ENCODE measurements at places on chromosomes 12 and 14.
A peak's percentile ranks its signal among the peaks of the same experiment; 100 is the strongest.

- no peaks in the 10 kb centered on the region for H3K27me3 ChIP-seq
- no peak for DNase-seq
- H3K36me3 ChIP-seq, result no peaks in the 10 kb centered on the region
- no peak overlapping the region for H3K27ac ChIP-seq
These were observed 817.8 kb downstream of the GALC start for GRCh38 chr14:87175175-87175574.

- no peak overlapping the region for H3K4me3 ChIP-seq
- peaks cover 9% of the 10 kb centered on the region for H3K27me3 ChIP-seq
- H3K4me1 ChIP-seq, result no peaks in the 10 kb centered on the region
- H3K27ac ChIP-seq, result no peak overlapping the region
- DNase-seq, result peak; percentile 45
These were observed 11.2 kb downstream of the ESRRB start for GRCh38 chr14:76386944-76387782.

DNA sequence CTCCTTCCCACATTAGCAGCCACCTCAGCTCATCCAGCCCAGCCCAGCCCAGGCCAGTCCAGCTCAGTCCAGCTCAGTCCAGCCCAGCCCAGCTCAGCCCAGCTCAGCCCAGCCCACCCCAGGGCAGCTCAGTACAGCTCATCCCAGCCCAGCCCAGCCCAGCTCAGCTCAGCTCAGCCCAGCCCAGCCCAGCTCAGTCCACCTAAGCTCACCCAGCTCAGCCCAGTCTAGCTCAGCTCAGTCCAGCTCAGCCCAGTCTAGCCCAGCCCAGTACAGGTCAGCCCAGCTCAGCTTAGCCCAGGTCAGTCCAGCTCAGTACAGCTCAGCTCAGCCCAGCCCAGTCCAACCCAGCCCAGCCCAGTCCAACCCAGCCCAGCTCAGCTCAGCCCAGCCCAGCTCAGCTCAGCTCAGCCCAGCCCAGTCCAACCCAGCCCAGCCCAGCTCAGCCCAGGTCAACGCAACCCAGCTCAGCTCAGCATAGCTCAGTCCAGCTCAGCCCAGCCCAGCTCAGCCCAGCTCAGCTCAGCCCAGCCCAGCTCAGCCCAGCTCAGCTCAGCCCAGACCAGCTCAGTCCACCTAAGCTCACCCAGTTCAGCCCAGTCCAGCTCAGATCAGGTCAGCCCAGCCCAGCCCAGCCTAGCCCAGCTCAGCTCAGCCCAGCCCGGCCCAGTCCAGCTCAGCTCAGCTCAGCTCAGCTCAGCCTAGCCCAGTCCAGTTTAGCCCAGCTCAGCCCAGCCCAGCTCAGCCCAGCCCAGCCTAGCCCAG is 63.0 kb downstream of the TMEM121 start:
- no peak overlapping the region for H3K4me3 ChIP-seq
- no peaks in the 10 kb centered on the region for H3K36me3 ChIP-seq
- DNase-seq, result peak; percentile 23
- peaks cover 56% of the 10 kb centered on the region for H3K4me1 ChIP-seq
- no peaks in the 10 kb centered on the region for H3K27me3 ChIP-seq

GRCh38 chr14:74508844-74509428 is 15.4 kb downstream of the ISCA2 start:
- H3K27me3 ChIP-seq, result no peaks in the 10 kb centered on the region
- DNase-seq, result no peak
- H3K36me3 ChIP-seq, result no peaks in the 10 kb centered on the region
- H3K27ac ChIP-seq, result no peak overlapping the region

DNA sequence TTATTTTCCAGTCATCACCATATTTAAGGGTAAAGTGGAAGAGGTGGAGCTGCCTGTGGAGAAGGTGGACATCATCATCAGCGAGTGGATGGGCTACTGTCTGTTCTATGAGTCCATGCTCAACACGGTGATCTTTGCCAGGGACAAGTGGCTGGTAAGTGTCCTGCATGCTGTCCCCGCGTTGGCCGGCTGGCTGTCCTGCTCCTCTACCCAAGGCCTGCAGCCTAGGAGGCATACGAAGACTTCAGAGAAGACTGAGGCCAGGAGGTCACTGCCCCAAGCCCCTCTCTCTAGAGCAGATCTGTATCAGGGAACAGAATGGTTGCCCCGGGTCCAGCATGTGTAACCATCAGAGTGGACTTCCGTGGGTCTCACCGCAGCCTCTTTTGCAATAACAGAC is 77.7 kb downstream of the PRMT8 start:
- no peak for DNase-seq
- no peak overlapping the region for H3K27ac ChIP-seq
- no peaks in the 10 kb centered on the region for H3K27me3 ChIP-seq
- H3K4me1 ChIP-seq, result no peaks in the 10 kb centered on the region
- no peaks in the 10 kb centered on the region for H3K36me3 ChIP-seq

DNA sequence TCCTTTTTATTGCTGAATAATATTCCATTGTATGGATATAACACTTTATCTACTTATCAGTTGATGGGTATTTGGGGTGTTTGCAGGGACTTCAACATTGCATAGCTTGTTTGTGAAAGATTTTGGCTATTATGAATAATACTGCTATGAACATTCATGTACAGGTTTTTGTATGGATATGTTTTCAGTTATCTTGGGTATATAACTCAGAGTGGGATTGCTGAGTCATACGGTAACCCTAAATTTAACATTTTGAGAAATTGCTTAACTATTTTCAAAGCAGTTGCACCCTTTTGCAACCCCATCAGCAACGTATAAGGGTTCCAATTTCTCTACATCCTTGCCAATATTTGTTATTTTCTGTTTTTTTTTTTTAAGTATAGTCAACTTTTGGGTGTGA is 27.3 kb upstream of the HELB start:
- H3K27ac ChIP-seq, result no peak overlapping the region
- H3K4me1 ChIP-seq, result no peaks in the 10 kb centered on the region

DNA sequence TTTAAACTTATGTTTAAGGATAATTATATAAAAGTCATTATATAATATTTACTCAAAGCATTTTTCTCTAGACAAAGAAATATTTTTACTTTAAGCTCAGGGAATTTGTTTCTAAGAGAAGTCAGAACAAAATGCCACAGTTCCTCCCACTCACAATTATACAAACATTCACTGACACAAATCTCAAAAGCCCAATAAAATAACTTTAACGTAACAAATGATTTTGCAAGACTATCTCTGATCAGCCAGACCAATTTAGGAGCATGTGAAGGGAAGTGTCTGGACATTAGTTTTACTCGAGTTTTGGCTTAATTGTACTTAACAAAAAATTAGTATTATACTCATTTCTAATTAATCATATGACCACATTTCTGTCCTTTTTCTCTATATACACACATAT is 41.2 kb downstream of the COCH start:
- H3K4me1 ChIP-seq, result no peaks in the 10 kb centered on the region
- no peaks in the 10 kb centered on the region for H3K27me3 ChIP-seq
- H3K4me3 ChIP-seq, result no peak overlapping the region
- H3K27ac ChIP-seq, result no peak overlapping the region
- no peak for DNase-seq

DNA sequence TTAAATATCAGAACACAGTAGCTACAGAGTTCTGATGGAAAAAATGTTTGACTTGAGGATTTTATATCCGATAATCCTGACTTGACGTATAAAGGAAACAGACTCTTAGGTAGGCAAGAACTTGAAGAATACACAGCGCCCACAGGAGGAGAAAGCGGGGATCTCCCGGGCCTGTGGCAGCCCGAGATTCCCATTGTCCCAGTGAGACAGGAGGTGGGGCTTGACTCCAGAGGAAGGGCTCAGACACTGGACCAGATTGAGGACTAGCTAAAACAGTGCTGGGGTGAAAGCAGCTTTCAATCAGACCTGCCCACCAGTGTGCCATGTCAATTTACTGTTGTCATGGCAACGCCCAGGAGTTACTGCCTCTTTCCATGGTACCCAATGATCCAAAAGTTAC is 51.1 kb upstream of the C14orf180 start:
- no peak for DNase-seq
- no peaks in the 10 kb centered on the region for H3K27me3 ChIP-seq
- H3K4me1 ChIP-seq, result no peaks in the 10 kb centered on the region

DNA sequence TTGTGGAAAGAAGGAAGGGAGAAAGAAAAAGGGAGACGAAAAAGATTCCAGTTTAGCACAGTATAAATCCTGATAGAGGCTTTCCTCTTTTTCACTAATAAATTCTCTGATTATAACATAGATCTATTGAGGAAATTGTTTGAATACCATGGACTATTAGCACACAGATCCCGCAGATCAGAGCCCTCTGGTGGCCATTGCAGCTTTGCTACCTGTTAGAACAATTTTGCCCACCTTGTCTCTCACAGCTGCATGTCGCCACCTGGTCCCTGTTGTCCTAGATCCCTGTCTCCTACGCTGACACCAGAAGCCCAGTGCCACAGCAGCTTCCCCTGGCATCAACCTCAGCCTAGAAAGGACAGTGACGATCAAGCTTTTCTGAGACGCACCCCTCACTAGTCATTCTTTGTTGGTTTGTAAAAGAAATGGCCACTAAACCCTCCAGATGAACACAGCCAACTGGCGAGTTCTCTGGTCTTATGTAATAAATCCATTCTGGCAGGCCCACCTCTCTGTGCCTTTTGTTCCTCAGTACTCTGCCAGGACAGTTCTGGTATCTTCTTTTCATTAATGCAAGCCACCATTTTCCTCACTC is 9.9 kb downstream of the GPHB5 start:
- no peak overlapping the region for H3K27ac ChIP-seq
- DNase-seq, result peak; percentile 21
- no peaks in the 10 kb centered on the region for H3K4me1 ChIP-seq
- H3K36me3 ChIP-seq, result no peaks in the 10 kb centered on the region

DNA sequence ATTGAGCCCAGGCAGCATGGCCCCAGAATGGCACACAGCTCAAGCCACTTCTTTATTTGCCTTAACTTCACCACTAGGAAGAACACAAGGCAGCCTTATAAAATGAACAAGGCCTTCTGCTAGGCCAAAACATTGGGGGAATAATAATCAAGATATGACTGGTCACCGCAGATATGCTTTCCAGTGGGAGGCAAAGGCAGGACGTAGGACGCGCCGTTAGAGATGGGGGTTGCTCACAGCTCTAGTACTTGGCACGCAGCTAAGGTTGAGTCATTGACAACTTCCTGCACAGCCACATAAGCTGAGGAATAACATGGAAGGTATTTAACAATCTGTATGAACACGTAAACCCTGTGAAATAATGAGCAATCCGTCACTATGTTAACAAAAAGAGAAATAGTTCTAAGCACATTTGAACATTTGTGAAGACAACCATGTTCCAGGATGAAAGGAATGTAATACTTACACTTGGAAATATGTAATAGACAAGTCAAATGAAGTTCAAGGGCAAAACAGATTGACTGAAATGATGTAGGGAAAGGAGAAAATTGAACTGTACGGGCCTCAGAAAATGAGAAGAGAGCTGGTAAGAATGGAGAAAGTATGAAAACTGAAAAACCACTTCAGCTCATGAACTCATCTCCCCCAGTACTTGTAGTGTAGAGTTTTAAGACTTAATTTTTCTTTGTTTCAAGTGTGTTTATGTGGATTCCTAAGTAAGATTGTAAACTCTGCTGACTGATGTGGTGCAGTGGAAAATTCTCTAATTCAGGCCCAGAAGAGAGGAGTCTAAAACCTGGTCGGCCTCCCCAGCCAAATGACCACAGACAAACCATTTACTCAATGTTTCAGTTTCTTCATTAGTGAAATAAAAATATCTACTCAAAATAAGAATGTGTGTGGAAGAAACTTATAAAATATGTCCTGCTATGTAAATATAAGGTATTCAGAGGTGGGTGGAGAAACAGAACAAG is 59.3 kb upstream of the CCDC91 start:
- H3K27me3 ChIP-seq, result no peaks in the 10 kb centered on the region
- no peaks in the 10 kb centered on the region for H3K36me3 ChIP-seq

- no peak overlapping the region for H3K4me3 ChIP-seq
- no peaks in the 10 kb centered on the region for H3K36me3 ChIP-seq
- no peaks in the 10 kb centered on the region for H3K27me3 ChIP-seq
- H3K4me1 ChIP-seq, result peaks cover 84% of the 10 kb centered on the region
- DNase-seq, result no peak
These were observed 49.2 kb upstream of the PNMA1 start for GRCh38 chr14:73763396-73763795.

- H3K27ac ChIP-seq, result no peak overlapping the region
- no peak overlapping the region for H3K4me3 ChIP-seq
- no peaks in the 10 kb centered on the region for H3K4me1 ChIP-seq
These were observed 18.9 kb upstream of the OTX2 start for GRCh38 chr14:56829151-56829550.

DNA sequence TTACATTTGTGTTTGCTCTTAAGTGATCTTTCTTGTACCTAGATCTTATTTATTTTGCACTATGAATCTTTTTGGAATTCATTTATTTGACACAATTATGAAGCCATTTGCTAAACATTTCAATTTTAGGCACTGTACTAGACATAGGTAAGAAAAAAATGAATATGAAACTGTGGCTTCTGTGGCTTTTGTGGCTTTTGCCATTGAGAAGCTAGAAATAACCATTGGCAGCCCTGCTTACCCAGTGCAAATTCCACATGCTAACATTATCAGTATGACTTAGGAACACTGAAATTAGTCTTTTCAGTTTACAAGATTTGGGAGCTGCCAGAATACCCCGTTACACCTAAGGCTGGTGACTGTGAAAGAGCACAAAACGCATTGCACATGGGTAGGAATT is 60.1 kb downstream of the FSCB start:
- no peaks in the 10 kb centered on the region for H3K36me3 ChIP-seq
- H3K27ac ChIP-seq, result no peak overlapping the region
- no peaks in the 10 kb centered on the region for H3K27me3 ChIP-seq
- no peak for DNase-seq

- H3K36me3 ChIP-seq, result no peaks in the 10 kb centered on the region
- no peaks in the 10 kb centered on the region for H3K4me1 ChIP-seq
- DNase-seq, result no peak
- H3K27me3 ChIP-seq, result no peaks in the 10 kb centered on the region
- H3K27ac ChIP-seq, result no peak overlapping the region
These were observed 101.0 kb downstream of the SCN8A start for GRCh38 chr12:51692016-51692415.

DNA sequence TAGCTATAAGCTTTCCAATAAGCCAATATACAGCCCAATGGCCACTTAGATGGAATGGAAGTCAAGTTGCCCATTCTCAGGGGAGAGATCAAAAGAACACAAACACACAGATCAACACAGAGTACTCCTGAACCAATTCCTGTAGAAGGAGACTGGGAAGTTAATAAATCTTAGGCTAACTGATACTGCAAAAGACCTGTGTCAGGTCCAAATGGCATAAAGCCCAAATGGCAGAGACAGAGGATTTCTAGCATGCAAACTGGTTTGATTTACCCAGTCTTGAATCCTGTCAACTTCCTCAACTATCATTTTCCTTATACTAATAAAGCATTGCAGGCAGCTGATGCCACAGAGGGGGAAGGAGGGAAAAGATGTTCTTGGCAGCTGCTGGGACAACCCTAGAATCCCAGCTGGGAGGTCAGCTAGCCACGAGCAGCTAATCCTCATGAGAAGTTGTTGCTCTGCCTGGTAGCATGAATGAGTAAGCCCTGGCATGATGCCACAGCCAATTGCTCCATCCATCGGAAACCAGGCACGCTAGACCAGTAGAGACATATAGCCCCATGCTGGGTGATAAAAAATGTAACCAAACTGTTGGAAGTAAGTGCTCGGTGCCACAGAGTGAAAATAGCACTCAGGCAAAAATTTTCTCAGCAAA is 26.2 kb downstream of the ANG start:
- peak overlapping the region; percentile 87 for H3K27ac ChIP-seq
- H3K4me1 ChIP-seq, result peaks cover 66% of the 10 kb centered on the region
- no peak overlapping the region for H3K4me3 ChIP-seq
- no peaks in the 10 kb centered on the region for H3K36me3 ChIP-seq
- DNase-seq, result no peak
